ENCODE measurements at places on chromosomes 2 and 18. TPM values are rescaled to one million over a fixed set of nuclear protein-coding genes. Genes with fewer than 3 reads are reported as not detected.

Gene OBSL1
- 65.4 TPM for total RNA-seq

Gene LHCGR
- not detected for total RNA-seq

Gene MAP3K20
- 19.8 TPM for total RNA-seq

Gene ZNF512
- 38.1 TPM for total RNA-seq

Gene MAPK4
- total RNA-seq = not detected

Gene POMC
- not detected for total RNA-seq

Gene TEX44
- total RNA-seq = not detected

Gene GPR39
- total RNA-seq = 0.51 TPM

Gene TTC32
- total RNA-seq = 18.5 TPM

Gene DCAF17
- 35.3 TPM for total RNA-seq

Gene SGPP2
- not detected for total RNA-seq

Gene EFR3B
- 0.42 TPM for total RNA-seq

Gene AFF3
- total RNA-seq = not detected

All from HepG2 (cell line).